ENCODE measurements at places on chromosomes 2 and 18. TPM values are rescaled to one million over a fixed set of nuclear protein-coding genes. Genes with fewer than 3 reads are reported as not detected.
A peak's percentile ranks its signal among the peaks of the same experiment; 100 is the strongest.

Gene LYG1
- total RNA-seq: 0.39 TPM

Gene FOXI3
- total RNA-seq: not detected

Gene CBLN2
- total RNA-seq: not detected

Gene CELF4
- total RNA-seq: not detected

Gene GALNT3
- total RNA-seq: 41.5 TPM

Gene ZNF397
- total RNA-seq: 38.6 TPM

Gene POTEJ
- total RNA-seq: not detected

Gene NEDD4L
- total RNA-seq: 299 TPM

Gene PLCD4
- total RNA-seq: 3.9 TPM

Gene DTNA
- 55.7 TPM for total RNA-seq

Gene SS18
- 88.2 TPM for total RNA-seq

Gene SERPINB4
- not detected for total RNA-seq

Gene BOLL
- total RNA-seq: not detected

- DNase-seq: no peak
Measured at GRCh38 chr2:115574667-115575066, 1132.2 kb downstream of the DPP10 start.

DNA sequence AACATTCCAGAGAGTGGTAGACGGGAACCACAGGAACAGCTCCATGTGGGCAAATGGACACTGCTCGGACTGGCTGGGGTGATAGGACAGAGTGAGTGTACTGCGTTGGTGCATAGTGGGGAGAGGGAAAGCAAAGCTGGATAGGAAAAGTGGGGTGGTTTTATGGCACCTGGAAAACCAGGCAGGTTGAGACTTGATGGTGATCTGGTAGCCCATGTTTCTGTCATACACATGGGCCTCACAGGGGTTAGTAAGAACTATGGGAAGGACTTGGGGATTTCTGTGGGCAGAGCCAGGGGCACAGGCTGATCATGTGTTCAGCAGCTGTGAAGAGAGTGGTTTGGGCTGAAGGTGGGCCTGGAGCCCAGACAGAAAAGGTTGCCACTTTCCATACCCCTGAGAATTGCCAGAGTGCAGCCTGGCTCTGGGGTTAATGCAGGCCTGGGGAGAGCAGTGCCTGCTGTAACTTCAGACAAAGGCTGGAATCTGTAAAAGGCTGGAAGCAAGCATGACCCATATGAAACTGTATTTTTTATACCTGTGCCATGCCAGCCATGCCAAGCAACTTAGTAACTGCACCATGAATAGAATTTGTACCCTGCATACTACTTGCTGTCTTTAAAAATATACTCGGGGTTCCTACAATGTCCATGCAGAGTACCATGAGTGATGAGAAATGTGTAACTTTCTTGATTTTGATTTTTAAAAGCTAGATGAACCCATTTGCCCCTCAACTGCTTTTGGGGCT is 41.9 kb downstream of the RPIA start:
- DNase-seq: no peak

- no peak for DNase-seq
Measured at GRCh38 chr2:45818591-45818990, 167.1 kb downstream of the PRKCE start.

DNA sequence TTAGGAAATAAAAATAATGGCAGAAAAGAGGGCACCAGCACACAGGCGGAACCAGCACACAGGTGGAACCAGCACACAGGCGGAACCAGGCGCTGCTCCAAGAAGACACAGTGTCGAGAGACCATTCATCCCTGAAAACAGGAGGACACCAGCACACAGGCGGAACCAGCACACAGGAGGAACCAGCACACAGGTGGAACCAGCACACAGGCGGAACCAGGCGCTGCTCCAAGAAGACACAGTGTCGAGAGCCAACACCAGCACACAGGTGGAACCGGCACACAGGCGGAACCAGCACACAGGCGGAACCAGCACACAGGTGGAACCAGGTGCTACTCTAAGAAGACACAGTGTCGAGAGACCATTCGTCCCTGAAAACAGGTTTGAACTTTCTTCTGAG is 115.5 kb upstream of the TMEM18 start:
- DNase-seq: no peak

DNA sequence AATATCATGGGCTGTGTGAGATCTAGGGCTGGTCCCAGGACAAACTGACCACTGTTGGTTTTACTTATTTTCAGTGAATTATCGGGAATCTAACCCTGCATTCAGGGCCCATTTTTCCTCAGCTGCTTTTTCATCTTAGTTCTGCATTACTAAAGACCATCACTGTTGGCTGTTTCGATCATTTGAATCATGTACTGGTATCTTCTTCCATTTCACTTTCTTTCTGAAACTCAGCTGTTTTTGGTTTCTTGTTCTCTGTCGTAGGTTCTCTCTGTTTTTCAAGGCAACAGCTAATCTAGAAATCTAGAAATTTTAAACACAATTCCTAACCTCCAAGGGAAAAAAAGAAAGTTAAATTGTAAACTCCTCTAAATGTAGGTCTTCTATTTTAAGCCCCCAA is 159.9 kb upstream of the SESTD1 start:
- no peak for DNase-seq

GRCh38 chr2:160039166-160039903 is 23.1 kb downstream of the PLA2R1 start:
- peak; percentile 64 for DNase-seq

DNA sequence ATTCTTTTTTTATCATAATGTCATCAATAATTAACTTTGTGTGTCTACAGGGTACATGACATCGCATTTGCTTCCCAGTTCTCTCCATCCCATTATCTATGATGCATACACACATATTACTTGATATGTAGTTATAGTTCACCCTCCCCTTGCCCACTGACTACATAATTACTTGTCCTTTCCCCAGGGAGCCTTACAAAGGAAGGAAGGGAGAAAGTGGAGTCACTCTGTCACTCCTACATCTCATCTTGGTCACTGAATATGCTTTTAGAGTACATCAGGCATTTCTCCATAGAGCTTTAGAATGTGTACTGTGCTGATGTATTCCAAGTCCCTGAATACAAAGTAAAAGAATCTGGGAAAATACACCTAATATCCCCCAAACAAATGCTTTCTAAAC is 6.0 kb upstream of the DTNA start:
- no peak for DNase-seq

- DNase-seq: no peak
Measured at GRCh38 chr2:8548619-8549150, 133.2 kb upstream of the ID2 start.

- DNase-seq: peak; percentile 48
Measured at GRCh38 chr2:196925768-196926561, 542 bp downstream of the PGAP1 start.

- DNase-seq: no peak
Measured at GRCh38 chr2:69224512-69224837, 162.6 kb downstream of the GFPT1 start.

DNA sequence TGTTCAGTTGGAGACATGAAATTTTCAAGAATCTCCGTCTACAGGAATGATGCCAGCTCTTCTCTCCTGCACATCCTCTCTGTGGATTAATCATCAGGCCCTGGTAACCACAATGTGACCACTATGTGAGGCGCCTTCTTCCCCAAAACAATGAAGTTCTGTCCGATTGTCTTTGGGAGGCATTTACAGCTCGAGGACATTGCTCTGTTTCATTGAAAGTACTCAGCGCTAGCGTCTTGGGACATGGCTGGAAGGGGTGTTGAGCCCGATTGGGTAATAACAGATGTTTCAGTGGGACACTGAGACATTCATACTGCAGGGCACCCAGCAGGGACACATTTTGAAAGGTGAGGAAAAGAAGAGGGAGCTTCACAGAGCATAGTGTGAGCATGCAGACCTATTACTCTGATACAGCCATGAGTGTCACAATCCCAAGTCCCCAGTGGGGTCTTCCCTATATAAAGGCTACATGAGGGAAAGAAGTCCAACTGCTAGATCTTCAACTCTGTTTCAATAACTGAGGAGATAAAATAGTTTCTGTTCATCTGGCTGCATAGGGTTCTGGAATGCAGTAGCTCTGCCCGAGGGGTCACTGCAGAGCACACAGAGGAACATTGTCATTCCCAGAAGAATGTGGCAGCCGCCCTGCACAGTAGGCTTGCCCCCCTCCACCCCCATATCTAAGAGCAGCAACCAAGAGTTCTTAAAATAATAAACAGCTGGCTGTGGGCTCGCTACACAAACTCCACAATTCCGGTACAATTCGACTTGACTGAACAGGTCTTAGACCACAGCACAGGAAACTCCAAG is 237.3 kb downstream of the OSR1 start:
- no peak for DNase-seq

DNA sequence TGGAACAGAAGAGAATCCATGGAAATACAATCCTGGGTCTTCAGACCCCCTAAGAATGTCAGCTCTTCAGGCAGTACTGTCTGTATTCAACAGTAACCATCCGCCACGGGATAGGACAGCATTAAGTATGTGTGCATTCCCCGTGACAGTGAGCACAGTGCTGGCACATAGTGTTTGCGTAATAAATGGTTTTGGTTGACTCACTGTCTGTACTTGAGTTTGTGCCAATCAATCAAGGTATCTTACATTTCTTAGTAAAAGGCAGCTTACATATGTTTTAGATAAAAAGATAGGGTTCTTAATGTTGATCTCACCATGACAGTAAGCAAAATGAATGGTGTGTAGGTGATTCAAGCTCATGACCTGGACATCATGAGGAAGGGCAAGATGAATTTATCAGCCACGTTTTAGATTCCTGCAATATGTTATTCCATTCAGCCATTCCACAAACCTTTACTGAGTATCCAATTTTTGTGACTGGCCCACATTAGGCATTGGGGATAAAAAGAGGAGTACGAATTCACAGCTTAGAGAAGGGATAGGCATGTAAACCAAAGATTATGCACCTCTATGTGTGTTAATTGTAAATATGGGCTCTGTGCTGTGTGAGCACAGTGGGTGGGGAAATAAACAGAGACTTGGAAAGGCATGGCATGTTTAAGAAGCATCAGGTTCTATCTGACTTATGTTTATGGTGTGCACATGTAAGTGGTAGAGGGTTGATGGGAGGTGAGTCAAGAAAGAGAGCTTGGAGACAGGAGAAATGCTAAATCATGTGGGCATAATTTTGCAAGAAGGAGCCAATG is 258.8 kb downstream of the SLC8A1 start:
- DNase-seq: no peak

DNA sequence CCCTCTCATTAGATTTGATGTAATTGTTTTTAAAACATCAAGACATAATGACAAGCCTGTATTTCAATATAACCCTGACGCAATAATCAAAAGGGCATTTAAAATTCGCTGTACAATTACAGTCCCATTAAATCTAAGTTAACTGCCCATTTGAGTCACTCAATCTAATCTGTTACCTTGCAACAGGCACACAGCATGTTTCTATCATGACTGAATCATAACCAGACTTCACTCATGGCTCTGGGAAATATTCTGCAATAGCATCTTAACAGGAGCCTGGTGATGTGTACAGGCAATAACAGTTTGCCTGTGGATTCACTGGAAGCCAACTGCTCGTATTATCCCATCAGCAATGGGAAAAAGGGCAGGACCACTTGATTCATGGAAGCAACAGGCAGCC is 142.3 kb upstream of the NCKAP5 start:
- DNase-seq: no peak

- DNase-seq: no peak
Measured at GRCh38 chr18:29176681-29177080, 999.8 kb upstream of the CDH2 start.

DNA sequence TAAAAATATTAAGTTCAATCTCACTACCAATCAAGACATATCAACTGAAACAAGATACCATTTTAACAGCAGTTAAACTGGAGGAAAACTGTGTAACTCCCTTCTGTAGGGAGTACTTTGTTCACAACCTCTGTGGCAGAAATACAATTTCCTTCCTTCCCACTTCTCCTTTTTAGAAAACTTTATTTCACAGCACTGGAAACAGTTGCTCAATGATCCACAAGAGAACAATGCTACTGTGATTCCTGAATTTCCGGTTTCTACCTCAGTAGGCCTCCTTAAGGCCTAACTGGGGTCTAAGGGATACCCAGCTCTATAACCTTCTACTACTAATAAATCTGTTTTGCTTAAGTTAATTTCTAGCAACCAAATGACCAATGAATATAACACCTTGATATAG is 14.1 kb downstream of the TLK1 start:
- DNase-seq: no peak

DNA sequence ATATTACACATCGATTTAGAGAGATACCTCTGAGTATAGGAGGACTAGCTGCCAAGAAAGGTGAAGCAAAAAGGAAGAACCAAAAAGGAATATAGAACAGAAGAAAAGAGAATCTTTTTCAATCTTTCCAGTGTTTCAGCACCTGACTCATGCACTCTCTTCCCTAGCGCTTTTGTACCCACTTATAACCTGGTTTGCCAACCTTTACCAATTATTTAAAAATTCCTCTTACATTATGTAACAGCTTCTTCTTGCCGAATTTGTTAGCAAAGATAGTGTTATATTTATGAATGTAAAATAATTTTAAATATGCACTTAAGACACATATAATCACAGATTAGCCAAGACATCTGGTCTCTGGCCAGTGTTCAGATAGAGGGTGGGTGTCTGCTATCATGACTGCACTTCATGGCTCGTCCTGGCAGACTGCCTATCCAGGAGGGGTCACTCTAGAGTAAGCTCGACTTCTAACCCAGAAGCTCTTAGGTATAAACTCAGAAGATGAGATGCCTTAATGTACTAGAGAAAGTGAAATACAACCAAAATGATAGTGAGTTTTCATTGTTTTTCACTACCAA is 122.9 kb downstream of the ATAD2B start:
- DNase-seq: no peak
